GM23338 (cell line): ENCODE measurements at places on chromosomes 11 and 22.

- DNase-seq, result no peak
Measured at GRCh38 chr11:117855912-117856651, 20.4 kb downstream of the FXYD6 start.

- DNase-seq, result no peak
Measured at GRCh38 chr11:69423181-69423580, 58.3 kb upstream of the LINC01488 start.

DNA sequence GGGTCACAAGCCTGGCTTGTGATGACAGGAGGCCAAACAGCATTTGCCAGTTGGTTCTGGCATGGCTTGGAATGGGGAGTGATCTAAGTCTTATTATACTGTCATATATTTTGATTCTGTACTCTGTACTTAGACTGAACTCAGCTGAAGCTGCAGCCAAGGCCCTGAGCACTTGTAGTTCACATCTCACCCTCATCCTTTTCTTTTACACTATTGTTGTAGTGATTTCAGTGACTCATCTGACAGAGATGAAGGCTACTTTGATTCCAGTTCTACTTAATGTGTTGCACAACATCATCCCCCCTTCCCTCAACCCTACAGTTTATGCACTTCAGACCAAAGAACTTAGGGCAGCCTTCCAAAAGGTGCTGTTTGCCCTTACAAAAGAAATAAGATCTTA, 843 bp downstream of the OR56B1 start:
- DNase-seq, result no peak

DNA sequence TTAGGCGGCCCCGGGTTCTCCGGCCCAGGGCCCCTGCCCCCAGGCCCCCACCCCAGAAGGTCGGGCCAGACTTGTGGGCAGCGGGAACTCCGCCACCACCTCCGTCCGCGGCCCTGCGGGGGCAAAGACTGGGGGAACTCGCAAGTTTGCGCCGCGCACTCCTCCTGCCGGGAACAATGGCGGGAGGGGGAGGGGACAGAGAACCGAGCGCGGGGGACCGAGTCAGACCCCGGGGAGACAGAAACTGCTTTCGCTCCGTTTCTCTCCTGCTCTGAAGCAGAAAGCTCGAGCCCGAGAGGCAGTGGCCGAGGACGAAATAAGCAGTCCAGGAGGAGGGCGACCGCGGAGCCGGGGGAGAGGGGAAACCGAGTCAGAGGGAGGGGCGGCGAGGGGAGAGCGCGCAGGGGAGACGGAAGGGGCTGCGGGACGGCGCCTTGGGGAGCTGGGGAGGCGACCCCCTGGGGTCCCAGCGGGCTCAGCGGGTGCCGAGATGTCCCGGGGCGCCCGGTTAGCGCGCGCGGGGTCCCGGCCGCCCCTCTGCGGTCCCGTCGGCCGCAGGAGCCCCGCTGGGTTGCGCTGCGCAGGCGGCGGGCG, 555 bp downstream of the TP53I11 start:
- DNase-seq, result no peak

GRCh38 chr11:6629892-6630631, 10.8 kb upstream of the TPP1 start:
- DNase-seq, result peak; percentile 87
